Testis (tissue), 5 donors: ENCODE measurements at places on chromosomes 4 and X. TPM values are rescaled to one million over a fixed set of nuclear protein-coding genes. Genes with fewer than 3 reads are reported as not detected.

GRCh38 chrX:139446832-139447231 lies 83.7 kb upstream of the F9 start:
- H3K4me1 ChIP-seq: no peaks in the 10 kb centered on the region
- H3K27me3 ChIP-seq: no peaks in the 10 kb centered on the region
- no peak overlapping the region for H3K27ac ChIP-seq
- H3K4me3 ChIP-seq: no peak overlapping the region
- no peaks in the 10 kb centered on the region for H3K36me3 ChIP-seq

GRCh38 chrX:37383313-37383712 lies 34.1 kb downstream of the PRRG1 start:
- H3K27me3 ChIP-seq: no peaks in the 10 kb centered on the region
- no peaks in the 10 kb centered on the region for H3K36me3 ChIP-seq
- H3K4me1 ChIP-seq: no peaks in the 10 kb centered on the region
- no peak for DNase-seq

The BRCC3 gene
- 2.8 TPM for total RNA-seq

The FAT4 gene
- total RNA-seq: 6.5 TPM

DNA sequence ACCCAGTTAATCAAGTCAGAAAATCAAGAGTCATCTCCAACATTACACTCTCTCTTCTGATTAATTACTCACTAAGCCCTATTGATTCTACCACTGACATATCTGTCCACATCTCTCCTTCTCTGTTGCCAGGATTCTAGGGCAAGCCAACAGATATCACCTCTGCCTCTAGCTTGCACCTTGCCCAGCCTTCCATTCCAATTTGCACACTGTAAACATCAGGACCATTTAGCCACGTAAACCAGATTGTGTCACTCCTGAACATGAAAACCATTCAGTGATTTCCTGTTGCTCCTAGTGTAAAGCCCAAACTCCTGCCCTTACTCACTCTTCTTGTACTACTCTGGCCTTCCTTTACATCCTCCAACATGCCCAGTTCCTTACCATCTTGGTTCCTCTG lies 68.0 kb upstream of the PLS3 start:
- no peaks in the 10 kb centered on the region for H3K36me3 ChIP-seq
- no peak overlapping the region for H3K27ac ChIP-seq
- no peak for DNase-seq

DNA sequence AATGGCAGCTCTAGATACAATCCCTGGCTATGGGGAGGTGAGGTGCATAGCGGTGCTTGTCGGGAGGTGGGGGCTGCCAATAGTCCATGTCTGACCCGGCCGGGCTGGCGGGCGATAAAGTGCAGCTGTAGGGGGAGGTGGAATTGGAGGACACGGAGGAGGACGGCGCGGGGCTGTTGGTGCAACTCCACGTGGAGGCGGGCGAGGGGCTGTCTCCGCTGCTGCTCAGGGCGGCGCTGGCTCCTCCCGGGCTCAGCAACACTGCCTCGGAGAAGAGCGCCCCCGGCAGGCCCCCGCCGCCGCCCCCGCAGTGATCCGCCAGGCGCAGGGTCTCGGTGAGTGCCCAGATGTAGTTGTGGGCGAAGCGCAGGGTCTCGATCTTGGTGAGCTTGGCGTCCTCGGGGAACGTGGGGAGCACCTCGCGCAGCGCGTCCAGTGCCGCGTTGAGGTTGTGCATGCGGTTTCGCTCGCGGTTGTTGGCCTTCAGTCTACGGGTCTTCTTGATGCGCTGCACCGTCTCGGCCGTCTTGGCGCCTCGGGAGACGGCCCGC lies 1.3 kb downstream of the NEUROG2 start:
- H3K4me3 ChIP-seq: peak overlapping the region; percentile 27
- H3K27me3 ChIP-seq: peaks cover 9% of the 10 kb centered on the region
- DNase-seq: no peak
- H3K4me1 ChIP-seq: peaks cover 27% of the 10 kb centered on the region
- no peak overlapping the region for H3K27ac ChIP-seq

GRCh38 chr4:3308691-3309090 lies 15.9 kb downstream of the RGS12 start:
- H3K4me3 ChIP-seq: no peak overlapping the region
- H3K4me1 ChIP-seq: peaks cover 5% of the 10 kb centered on the region
- no peaks in the 10 kb centered on the region for H3K27me3 ChIP-seq
- DNase-seq: no peak
- no peak overlapping the region for H3K27ac ChIP-seq

DNA sequence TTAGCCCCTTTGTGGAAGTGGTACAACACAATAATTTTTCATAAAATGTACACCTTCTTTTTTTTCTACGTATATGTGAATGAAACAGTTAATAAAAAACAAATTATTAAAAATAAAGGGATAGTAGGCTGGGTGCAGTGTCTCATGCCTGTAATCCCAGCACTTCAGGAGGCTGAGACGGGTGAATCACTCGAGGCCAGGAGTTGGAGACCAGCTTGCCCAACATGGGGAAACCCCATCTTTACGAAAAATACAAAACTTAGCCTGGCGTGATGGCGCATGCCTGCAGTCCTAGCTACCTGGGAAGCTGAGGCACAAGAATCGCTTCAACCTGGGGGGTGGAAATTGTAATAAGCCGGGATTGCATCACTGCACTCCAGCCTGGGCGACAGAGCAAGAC lies 244.9 kb downstream of the RAPGEF2 start:
- H3K36me3 ChIP-seq: no peaks in the 10 kb centered on the region
- no peaks in the 10 kb centered on the region for H3K27me3 ChIP-seq
- no peaks in the 10 kb centered on the region for H3K4me1 ChIP-seq
- no peak for DNase-seq

DNA sequence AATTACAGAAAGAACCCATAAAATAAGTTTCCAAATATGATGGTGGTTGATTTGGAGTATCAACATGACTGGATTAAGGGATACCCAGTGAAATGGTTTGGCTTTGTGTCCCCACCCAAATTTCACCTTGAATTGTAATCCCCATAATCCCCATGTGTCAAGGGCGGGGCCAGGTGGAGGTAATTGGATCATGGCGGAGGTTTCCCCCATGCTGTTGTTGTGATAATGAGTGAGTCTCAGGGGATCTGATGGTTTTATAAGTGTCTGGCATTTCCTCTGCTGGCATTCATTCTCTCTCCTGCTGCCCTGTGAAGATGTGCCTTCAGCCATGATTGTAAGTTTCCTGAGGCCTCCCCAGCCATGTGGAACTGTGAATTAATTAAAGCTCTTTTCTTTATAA lies 39.1 kb downstream of the WDFY3 start:
- no peak overlapping the region for H3K4me3 ChIP-seq
- H3K27me3 ChIP-seq: no peaks in the 10 kb centered on the region
- H3K27ac ChIP-seq: no peak overlapping the region

GRCh38 chr4:95547715-95548471 lies 880 bp downstream of the UNC5C start:
- peak; percentile 71 for DNase-seq
- no peaks in the 10 kb centered on the region for H3K36me3 ChIP-seq
- H3K4me1 ChIP-seq: peaks cover 17% of the 10 kb centered on the region
- peak overlapping the region; percentile 95 for H3K27ac ChIP-seq
- H3K27me3 ChIP-seq: no peaks in the 10 kb centered on the region

DNA sequence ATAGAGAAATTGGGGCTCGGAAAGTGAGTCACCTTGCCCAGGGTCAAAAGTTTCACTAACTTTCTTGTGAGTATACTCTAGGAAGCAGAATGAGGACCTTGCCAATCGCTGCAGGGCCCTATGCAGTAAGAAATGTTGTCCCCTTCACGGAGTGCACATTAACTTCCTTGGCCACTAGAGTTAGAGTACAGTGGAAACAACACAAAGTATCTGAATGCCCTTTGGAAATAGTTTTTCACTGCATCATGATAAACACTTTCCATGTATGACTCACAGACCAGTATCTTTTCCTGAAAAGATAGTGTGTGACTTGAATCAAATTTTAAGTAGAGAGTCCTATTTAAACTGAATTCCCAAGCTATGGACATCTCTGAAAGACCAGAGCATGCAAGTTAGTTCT lies 45.5 kb upstream of the STK26 start:
- no peak for DNase-seq
- no peak overlapping the region for H3K27ac ChIP-seq
- no peaks in the 10 kb centered on the region for H3K27me3 ChIP-seq
- H3K36me3 ChIP-seq: no peaks in the 10 kb centered on the region
- no peak overlapping the region for H3K4me3 ChIP-seq

The CTAG2 gene
- 27.6 TPM for total RNA-seq

- H3K27me3 ChIP-seq: no peaks in the 10 kb centered on the region
- no peaks in the 10 kb centered on the region for H3K36me3 ChIP-seq
- no peak overlapping the region for H3K27ac ChIP-seq
- H3K4me1 ChIP-seq: no peaks in the 10 kb centered on the region
- no peak for DNase-seq
These were observed 77.5 kb downstream of the ENOX2 start for GRCh38 chrX:130825525-130825924.

DNA sequence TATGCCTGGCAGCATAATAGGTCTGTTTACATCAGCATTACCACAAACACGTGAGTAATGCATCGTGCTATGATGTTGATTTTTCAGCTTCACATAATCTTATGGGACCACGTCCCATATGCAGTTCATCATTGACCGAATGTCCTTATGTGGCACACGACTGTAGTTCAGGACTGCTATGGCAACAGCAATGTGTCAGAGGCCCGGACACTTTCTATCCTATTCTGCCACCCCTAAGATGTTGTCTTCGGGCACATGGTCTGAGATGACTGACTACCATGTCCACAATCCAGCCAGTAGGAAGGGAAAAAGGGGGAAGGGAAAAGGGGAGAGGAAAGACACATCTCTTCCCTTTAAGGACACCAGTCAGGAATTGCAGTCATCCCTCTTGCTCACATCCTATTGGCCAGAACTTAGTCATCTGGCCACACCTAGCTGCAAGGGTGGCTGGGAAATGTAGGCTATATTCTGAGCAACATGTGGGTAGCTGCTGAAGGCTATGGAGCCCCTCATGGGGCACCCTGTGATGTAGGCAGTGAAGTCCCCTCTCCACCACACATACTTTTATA lies 196.0 kb upstream of the RBPJ start:
- no peak overlapping the region for H3K4me3 ChIP-seq
- no peak overlapping the region for H3K27ac ChIP-seq
- no peak for DNase-seq
- no peaks in the 10 kb centered on the region for H3K4me1 ChIP-seq

GRCh38 chr4:104726002-104726401 lies 231.3 kb upstream of the CXXC4 start:
- H3K4me1 ChIP-seq: no peaks in the 10 kb centered on the region
- H3K27ac ChIP-seq: no peak overlapping the region
- H3K36me3 ChIP-seq: peaks cover 3% of the 10 kb centered on the region

- no peaks in the 10 kb centered on the region for H3K36me3 ChIP-seq
- H3K4me1 ChIP-seq: peaks cover 11% of the 10 kb centered on the region
- H3K4me3 ChIP-seq: no peak overlapping the region
- H3K27ac ChIP-seq: no peak overlapping the region
These were observed 44.8 kb upstream of the PTPN13 start for GRCh38 chr4:86549163-86549788.

The CLTRN gene
- 1.6 TPM for total RNA-seq

DNA sequence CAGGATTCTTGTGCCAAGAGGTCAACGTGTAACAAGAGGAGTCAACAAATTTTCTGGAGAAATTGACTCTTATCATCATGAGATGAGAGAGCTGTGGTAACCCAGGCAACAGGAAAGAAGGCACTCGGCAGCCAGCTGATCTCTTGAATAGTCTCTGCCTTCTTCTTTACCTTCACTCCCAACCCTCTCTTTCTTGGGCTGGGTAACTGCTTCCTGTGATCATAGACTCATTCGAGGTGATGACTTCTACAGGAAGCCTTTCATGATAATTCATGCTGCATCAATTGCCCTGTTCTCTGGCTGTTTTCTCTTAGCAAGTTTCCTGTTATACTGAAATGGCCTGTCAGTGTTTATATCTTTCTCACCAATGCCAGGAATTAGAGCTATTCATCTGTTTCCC lies 70.8 kb upstream of the FSTL5 start:
- no peak overlapping the region for H3K27ac ChIP-seq
- no peak overlapping the region for H3K4me3 ChIP-seq
- DNase-seq: no peak
- no peaks in the 10 kb centered on the region for H3K36me3 ChIP-seq
- no peaks in the 10 kb centered on the region for H3K27me3 ChIP-seq

GRCh38 chrX:23504895-23505294 lies 162.4 kb upstream of the PRDX4 start:
- H3K27me3 ChIP-seq: no peaks in the 10 kb centered on the region
- no peak overlapping the region for H3K27ac ChIP-seq
- DNase-seq: no peak
- no peaks in the 10 kb centered on the region for H3K4me1 ChIP-seq
- H3K36me3 ChIP-seq: no peaks in the 10 kb centered on the region

- no peaks in the 10 kb centered on the region for H3K27me3 ChIP-seq
- no peaks in the 10 kb centered on the region for H3K36me3 ChIP-seq
- H3K4me3 ChIP-seq: no peak overlapping the region
- no peak for DNase-seq
- no peaks in the 10 kb centered on the region for H3K4me1 ChIP-seq
These were observed 14.4 kb downstream of the STK26 start for GRCh38 chrX:132037479-132037993.

The MAGEA1 gene
- 8.3 TPM for total RNA-seq

The ITGB1BP2 gene
- 6.1 TPM for total RNA-seq

GRCh38 chr4:112153211-112153791 lies 8.0 kb downstream of the FAM241A start:
- H3K4me1 ChIP-seq: peaks cover 12% of the 10 kb centered on the region
- no peaks in the 10 kb centered on the region for H3K36me3 ChIP-seq
- H3K27me3 ChIP-seq: no peaks in the 10 kb centered on the region
- H3K27ac ChIP-seq: peak overlapping the region; percentile 3

The CYSLTR1 gene
- total RNA-seq: 0.16 TPM

The ASB12 gene
- total RNA-seq: 0.31 TPM

GRCh38 chr4:48141048-48141447 lies 7.0 kb upstream of the TXK start:
- H3K36me3 ChIP-seq: no peaks in the 10 kb centered on the region
- no peaks in the 10 kb centered on the region for H3K4me1 ChIP-seq
- DNase-seq: no peak
- no peak overlapping the region for H3K27ac ChIP-seq
